ENCODE measurements at places on chromosomes 4 and X.

GRCh38 chrX:38652934-38653442 is 91.6 kb downstream of the TSPAN7 start:
- no peak for DNase-seq

DNA sequence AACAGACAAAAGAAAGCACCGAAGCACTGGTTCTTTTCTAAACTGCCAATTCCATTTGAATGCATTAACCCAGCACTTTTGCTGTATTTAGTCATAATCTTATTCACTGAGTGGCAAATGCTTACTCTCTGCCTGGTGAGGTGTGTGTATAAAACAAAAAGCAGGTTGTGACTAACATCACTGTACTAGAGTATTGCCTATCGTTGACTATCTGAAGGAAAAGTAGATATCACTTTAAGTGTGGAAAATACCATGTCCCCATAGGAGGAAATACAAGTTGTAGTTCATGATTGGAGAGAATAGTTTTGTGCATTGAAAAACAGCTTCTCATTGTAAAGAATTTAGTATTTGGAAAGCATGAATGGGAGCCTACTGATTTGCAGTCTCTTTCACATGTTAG is 2.7 kb downstream of the PDLIM5 start:
- no peak for DNase-seq

- DNase-seq: no peak
Observed at GRCh38 chr4:183358215-183358755, 36.1 kb upstream of the CLDN24 start.

DNA sequence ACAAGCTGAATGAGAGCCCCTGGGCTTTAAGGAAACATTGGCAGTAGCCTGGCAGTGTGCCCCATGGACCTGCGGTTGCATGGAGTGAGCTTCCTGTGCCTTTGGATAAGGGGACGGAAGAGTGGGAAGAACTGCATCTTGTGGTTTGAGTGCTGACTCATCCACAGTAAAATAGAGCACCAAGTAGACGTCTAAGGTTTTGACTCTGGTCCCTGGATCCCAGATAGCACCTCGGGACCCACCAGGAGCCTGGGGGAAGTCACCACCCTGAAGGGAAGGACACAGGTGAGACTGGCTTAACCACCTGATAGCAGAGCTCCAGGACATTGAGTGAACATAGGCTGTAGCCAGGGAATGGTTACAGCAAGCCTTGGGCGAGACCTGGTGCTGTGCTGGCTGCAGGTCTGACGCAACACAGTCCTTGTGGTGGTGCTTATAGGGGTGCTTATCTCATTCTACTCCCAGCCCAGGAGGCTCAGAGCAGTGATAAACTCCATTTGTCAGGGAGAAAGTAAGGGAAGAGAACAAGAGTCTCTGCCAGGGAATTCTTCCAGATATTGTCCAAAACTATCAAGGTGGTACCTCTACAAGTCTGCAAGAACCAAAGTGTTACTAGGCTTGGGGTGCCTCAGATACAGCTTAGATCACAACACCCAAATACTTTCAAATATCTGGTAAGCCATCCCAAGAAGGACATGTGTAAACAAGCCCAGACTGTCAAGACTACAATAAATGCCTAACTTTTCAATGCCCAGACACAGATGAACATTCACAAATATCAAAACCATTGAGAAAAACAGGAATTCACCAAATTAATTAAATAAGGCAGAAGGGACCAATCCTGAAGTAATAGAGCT is 123.6 kb upstream of the TET2 start:
- peak; percentile 87 for DNase-seq

DNA sequence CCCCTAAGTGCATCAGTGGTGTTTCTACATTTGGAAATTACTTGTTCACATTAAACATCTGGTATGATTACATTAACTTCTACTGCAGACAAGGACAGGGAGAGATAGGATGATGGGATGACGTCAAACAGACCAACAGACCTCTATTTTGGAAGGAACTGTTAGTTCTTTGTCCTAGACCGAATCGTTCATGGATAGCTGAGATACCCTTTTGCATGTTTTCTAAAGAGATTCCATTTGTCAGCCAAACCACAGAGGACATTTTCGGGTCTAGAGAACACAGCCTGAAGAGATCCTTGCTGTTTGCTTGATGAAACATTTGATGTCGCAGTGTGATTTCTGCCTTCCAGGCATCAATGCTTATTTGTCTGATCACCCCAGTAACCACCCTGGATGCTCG is 27.7 kb downstream of the CHST7 start:
- DNase-seq: peak; percentile 67

GRCh38 chr4:76083386-76083988 is 9.0 kb downstream of the ART3 start:
- DNase-seq: no peak

- DNase-seq: peak; percentile 10
Observed at GRCh38 chrX:69060631-69061408, 104.4 kb downstream of the PJA1 start.

GRCh38 chr4:175776217-175776616 is 35.8 kb downstream of the GPM6A start:
- DNase-seq: peak; percentile 36
